ENCODE measurements at places on chromosomes 5 and 9. TPM values are rescaled to one million over a fixed set of nuclear protein-coding genes. Genes with fewer than 3 reads are reported as not detected.

The ANKRD34B gene
- not detected for total RNA-seq

The TLX3 gene
- not detected for total RNA-seq

The ZNF354B gene
- total RNA-seq, result 3.0 TPM

The NEUROG1 gene
- total RNA-seq, result not detected

The F2R gene
- total RNA-seq, result 91.4 TPM

The NDUFA8 gene
- 69.3 TPM for total RNA-seq

The DUSP1 gene
- total RNA-seq, result 80.5 TPM

The MGAT1 gene
- total RNA-seq, result 107 TPM

The ARHGAP26 gene
- total RNA-seq, result 5.5 TPM

The PGM5 gene
- total RNA-seq, result 1.1 TPM

The PCDHB5 gene
- total RNA-seq, result not detected

The PCDHGC5 gene
- total RNA-seq, result 2.0 TPM

The NTRK2 gene
- 1.1 TPM for total RNA-seq

The SLIT3 gene
- 0.17 TPM for total RNA-seq

The IL5 gene
- not detected for total RNA-seq

The TOR4A gene
- total RNA-seq, result 1.7 TPM

The TRAF1 gene
- total RNA-seq, result 5.7 TPM

The TMEM141 gene
- 63.0 TPM for total RNA-seq

The HEMGN gene
- not detected for total RNA-seq

The PCDHB13 gene
- total RNA-seq, result 0.39 TPM

The BTNL3 gene
- total RNA-seq, result not detected

The RLN2 gene
- total RNA-seq, result not detected

The FABP6 gene
- total RNA-seq, result 1.0 TPM

The AQP3 gene
- 0.57 TPM for total RNA-seq

The WASHC1 gene
- 3.8 TPM for total RNA-seq

The GRM6 gene
- not detected for total RNA-seq

All from M059J (cell line).